Activated gamma-delta T cell treated with Interleukin-2 at 50 U/mL for 16 hours (primary cell): ENCODE measurements at places on chromosomes 3 and 15.

DNA sequence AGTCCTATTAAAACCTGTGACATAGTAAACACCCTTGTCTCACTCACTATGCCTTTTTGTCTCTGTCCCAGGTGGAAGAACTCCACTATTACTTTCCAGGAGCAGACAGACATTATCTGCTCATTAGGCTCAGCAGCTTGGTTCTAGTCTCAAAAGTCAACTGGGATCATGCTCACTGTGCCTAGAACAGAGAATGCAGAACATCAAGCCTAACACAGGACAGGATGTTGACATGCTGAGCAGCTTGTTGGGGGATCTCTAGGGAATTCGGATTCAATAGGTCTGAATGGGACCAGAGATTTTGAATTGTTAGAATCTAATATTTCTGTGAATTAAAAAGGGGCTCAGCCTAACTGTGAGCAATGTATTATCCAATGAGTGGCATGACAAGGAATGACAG, 6.4 kb downstream of the MB21D2 start:
- DNase-seq = no peak

GRCh38 chr3:30700702-30701321, 94.4 kb downstream of the TGFBR2 start:
- DNase-seq = no peak

DNA sequence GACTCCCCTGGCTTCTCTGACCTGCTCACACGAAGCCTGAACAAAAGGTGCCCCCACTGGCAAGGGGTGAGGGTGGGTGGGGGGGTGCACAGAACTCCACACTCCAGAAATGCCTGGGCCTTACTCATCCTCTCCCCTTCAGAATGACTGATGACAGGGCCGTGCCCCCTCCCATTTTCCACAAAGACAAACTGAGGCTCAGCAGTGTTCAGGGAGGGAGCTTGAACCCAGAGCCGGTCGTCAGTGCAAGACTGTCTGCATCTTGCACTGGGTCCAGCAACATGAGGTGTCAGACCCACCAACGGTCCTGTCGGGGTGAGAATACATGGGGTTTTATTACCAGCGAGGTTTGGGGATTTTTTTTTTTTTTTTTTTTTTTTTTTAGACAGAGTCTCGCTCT, 15.3 kb downstream of the IGDCC3 start:
- no peak for DNase-seq

DNA sequence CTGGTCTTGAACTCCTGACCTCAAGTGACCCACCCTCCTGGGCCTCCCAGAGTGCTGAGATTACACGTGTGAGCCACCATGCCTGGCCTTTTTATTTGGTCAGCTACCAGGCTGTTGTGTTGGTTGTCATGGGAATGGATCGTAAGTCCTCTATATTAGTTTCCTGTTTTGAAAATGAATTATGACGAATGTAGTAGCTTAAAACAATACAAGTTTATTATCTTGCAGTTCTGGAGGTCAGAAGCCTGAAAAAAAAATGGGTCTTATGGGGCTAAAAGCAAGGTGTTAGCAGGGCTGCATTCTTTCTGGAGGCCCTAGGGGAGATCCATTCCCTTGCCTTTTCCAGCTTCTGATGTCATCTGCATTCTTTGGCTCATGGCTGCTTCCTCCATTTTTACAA, 25.1 kb upstream of the HERC1 start:
- DNase-seq = no peak

GRCh38 chr15:74194572-74195559, 7.7 kb downstream of the STRA6 start:
- no peak for DNase-seq

DNA sequence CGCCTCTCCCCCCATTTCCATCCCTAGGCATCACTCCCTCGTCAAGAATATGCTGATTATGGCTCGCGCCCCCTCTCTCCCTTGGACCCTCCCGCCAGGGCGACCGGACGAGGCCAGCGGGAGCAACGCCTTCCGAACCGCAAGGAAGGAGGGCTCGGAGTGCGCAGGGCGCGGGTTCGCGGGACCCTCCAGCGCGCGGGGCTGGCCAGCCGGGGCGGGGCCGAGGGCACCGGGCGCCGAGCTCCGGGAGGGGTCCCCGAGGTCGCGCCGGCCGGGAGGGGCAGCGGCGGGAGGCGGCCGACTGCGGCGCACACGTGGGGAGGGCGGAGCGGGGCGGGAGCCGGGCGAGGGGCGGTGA, 483 bp downstream of the EHD4 start:
- DNase-seq = no peak
